ENCODE measurements at places on chromosomes 5 and 9.

DNA sequence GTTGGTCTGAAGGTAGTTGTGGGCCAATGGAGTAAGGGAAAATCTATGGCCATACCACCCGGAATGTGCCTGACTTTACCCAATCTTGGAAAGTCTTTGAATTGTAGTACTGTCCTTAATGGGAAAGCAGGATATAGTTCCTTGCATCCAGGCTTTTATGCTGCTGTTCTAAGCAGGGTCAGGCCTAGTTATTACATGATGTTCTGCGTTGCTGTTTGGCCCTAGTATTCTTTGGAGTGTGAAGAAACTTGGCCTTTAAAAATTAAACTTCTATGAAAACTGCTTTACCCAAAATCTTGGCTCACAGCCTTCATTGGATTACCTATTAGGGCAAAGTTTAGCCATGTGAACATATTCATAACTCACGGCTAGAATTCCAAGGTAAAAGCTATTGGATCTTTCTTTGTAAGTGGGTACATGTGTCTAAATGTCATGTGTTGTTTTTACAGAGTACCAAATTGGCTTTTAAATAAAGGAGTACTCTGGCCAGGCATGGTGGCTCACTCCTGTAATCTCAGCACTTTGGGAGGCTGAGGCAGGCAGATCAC, 211.1 kb downstream of the DTWD2 start:
- DNase-seq: no peak

GRCh38 chr5:100683881-100684280, 148.7 kb downstream of the FAM174A start:
- no peak for DNase-seq

GRCh38 chr9:88672874-88673689, 138.1 kb downstream of the NXNL2 start:
- no peak for DNase-seq

GRCh38 chr5:5586721-5587120, 164.2 kb downstream of the ICE1 start:
- DNase-seq: no peak

DNA sequence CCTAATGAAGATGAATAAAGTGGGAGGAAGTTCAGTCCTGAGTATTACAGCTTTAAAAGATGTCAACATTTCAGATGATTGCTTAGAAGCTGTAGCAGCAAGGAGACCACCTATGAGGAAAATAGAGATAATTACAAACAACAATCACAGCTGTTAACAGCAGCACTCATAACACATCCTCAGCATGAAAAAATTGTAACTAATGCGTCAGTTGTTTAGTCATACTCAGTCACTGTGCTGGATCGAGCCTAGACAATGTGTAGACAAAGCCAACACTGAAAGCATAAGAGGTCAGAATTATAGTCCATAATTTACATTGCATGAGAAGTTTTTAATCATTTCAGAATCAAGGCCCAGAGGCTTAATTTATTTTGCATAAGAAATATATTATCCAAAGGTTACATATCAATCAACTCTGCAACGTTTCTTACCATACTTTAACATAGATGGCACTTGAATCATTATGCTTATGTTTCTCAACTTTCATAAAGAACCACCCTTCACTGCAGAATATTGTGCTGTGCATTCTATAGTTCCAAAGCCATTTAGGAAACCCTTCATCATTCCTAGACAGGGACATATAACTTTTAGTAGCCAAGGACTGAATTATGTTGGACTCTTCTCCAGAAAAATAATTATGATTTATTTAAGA, 60.2 kb upstream of the HAPLN1 start:
- no peak for DNase-seq

Measured in NCI-H146 (cell line).